ENCODE measurements at places on chromosomes 6 and 20. TPM values are rescaled to one million over a fixed set of nuclear protein-coding genes. Genes with fewer than 3 reads are reported as not detected.

- peak; percentile 36 for DNase-seq
These were observed 1.6 kb upstream of the NPBWR2 start for GRCh38 chr20:64108731-64109681.

DNA sequence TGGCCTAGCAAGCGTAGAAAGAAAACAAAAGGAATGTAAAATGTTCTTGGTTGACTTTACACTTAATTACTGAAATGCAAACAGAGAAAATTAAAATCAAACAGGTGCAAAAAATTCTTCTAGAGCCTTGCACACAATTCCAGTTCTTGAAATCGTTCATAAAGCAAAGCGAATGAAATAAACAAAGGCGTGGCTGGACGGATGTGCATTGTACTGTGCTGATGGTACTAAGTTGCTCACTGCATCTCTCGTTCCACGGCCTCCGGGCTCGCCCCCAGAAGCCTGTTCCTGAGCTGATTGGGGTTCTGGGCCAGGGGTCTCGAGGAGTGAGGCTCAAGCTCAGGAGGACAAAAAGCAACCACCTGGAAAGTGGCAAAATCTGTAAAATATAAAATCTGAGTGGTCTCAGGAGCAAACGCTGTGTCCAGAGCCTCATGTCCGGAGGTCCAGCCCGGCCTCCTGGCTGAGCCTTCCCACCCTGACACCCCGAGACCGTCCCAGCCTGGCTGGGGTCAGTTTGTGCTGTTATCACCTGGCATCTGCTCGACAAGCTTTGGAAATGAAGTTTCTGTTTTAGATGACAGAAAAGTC, 71.3 kb downstream of the TTLL2 start:
- no peak for DNase-seq

- DNase-seq = no peak
These were observed 45.0 kb downstream of the ELMO2 start for GRCh38 chr20:46361381-46361780.

ESR1 gene
- 4.1 TPM for total RNA-seq

GTSF1L gene
- not detected for total RNA-seq

SLC22A16 gene
- 0.69 TPM for total RNA-seq

GRCh38 chr20:57573894-57574293, 13.0 kb downstream of the PCK1 start:
- DNase-seq = no peak

GRCh38 chr6:116616737-116617053, 416 bp downstream of the RSPH4A start:
- no peak for DNase-seq

GRCh38 chr20:24303393-24304170, 165.8 kb upstream of the SYNDIG1 start:
- DNase-seq = no peak

KCNQ2 gene
- not detected for total RNA-seq

- DNase-seq = peak; percentile 2
These were observed 12.5 kb upstream of the RALGAPB start for GRCh38 chr20:38460040-38460623.
